ENCODE measurements at places on chromosomes 16 and 17.

DNA sequence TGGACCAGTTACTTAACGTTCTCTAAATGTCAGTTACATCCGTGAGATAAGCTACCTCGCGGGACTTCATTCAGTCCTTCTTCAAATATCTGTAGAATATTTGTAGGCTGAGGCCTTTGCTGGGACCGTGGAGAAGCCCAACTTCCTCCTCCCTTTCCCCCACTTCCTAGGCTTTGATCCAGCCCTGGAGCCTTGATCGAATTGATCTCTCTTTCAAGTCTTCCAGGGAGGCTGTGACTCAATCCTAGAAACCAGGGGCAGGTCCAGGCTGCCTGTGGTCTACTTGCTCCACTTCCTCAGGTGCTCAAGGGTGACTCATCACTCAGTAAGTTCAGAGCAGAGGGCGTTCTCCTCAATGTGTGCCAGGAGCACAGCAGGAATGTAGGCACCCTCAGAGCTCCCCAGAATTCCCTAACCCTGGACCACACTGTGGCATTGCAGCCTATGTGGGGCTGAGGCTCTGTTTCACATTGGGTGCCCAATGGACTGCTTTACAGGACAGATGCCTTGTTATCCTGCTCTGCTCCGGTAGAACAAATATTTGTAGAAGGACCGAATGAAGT, 11.2 kb upstream of the CEP20 start:
- DNase-seq: no peak

DNA sequence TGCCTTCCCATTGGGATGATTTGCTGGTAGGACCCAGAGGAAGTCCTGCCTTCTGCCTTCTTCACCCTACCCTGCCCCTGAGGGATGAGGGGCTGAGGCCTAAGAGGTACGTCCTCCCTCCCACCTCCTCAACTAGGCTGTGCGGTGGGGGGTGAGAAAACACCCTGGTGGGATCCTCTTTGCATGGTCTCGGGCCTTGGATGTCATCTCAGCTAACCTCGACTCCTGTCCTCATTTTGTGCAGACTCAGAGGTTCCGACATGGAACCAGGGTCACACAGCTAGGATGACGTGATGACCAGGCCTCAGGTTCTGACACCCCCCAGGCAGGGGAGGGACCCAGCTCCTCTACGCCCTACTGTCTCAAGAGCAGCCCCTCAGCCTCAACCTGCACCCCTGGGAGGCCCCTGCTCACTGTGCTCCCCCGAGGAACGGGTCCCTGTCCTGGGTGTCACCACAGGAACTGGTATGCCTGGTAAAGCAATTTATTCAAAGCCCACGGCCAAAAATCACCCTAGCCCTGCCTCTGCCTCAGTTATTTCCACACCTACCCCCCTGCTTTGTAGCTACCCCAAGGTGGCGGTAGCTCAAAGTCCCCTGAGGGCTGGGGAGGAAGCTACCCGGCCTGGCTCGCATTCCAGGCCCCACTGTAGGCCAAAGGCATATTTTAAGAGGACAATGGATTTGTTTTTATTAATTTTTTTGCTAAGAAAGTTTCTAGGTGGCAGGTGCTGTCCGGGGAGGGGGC, 17.5 kb downstream of the UNC13D start:
- DNase-seq: no peak

GRCh38 chr17:44760474-44761308, 1.9 kb downstream of the ADAM11 start:
- no peak for DNase-seq

DNA sequence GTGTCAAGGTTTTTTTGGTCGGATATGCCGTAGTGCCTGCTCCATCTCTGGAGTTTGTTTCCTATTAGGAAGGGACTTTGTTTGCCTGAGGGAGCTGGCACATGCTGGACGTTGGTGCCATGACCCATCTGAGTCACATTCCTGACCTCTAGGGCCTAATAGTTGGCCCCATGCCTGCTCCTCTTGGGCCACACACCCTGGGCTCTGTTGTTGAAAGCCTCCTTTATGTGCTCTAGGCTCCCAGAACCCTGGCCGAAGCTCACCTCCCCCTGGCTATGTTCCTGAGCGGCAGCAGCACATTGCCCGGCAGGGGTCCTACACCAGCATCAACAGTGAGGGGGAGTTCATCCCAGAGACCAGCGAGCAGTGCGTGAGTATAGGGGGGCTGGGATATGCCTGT, 18.4 kb downstream of the LIMD2 start:
- DNase-seq: no peak

DNA sequence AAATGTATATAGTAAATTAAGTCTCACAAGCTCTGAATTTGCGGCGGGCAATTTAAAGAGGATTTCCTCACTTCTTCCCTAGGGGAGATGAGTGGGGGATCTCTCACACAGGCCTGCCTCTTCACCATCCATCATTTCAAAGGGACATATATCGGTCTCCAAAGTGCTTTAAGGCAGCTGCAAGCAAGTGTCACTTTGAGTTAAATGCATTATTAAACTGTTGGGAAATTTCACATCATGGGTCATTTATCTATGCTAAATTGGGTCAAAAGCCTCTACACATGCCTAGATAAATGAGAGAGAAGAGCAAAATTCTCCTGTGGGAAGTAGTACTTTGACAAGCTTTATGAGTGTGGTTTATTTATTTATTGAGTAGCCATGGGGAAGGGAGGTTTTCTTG, 1106.1 kb upstream of the GOT2 start:
- DNase-seq: no peak

- no peak for DNase-seq
Observed at GRCh38 chr16:24036614-24037013, 200.8 kb downstream of the PRKCB start.

- no peak for DNase-seq
Observed at GRCh38 chr17:55377671-55378275, 43.9 kb downstream of the MMD start.

- no peak for DNase-seq
Observed at GRCh38 chr16:55434000-55434399, 45.0 kb upstream of the MMP2 start.

GRCh38 chr16:73304008-73304774, 256.3 kb upstream of the ZFHX3 start:
- DNase-seq: no peak

- no peak for DNase-seq
Observed at GRCh38 chr17:72343911-72344310, 223.1 kb downstream of the SOX9 start.

DNA sequence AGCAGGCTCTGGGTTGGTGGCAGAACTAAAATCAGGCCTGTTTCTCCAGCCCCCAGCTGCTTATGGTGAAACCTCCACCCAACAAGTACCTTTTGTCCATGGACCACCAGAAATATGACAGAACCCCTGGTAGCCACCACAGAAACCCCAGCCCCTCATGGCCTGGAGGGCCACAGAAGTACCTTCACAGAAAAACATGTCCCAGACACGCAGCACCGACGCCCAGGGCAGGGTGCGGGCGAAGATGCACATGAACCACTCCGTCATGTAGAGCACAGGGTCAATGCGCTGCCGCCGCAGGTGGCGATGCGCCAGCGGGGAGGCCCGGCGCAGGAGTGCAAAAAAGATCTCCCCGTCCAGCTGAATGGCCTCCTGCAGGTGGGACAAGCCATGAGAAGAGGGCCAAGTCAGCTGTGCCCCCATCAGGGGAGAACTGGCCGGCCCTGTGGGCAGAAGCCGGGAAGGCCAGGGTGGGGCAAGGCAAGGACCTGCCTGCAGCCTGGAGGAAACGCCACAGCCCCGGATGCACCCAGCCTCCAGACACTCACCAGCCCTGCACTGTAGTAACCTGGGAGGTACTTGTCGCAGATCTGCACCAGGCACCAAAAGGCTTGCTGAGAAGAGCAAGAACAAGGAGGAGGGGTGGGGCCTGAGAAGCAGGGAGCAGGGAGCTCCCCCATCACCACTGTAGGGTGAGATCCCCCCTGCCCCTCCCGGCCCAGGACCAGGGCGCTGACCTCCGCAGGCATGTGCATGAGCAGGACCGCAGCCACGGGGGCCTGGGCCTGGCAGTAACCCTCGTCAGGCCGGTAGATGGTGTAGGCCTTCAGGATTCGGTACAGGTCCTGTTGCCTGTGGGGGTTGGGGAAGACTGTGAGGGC, 4.1 kb upstream of the CD2BP2 start:
- no peak for DNase-seq

DNA sequence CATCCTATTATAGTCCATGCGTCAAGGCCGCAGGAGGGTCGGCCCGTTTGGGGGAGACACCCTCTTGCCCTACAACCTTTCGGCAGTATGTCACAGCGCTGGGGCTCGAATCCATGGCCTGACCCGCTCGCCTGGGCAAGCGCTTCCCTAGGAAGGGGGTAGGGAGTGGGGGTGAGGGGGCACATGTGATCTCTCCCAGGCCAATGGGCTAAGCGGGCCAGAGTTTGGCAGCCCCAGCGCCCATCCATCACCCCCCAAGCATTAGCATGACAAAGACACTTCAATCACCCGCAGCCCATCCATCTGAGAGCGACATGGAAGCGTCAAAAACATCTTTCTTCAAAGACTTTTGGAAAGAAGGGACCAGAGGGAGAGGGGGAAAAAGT, at the start of gene HOXB1:
Gene HOXB1 (minus strand): TSS at position 125 of the 386 bp plus-strand sequence. CDS start 107 bp downstream, at position 18.
- DNase-seq: no peak

- no peak for DNase-seq
Observed at GRCh38 chr17:56184650-56185049, 31.4 kb downstream of the ANKFN1 start.

- DNase-seq: no peak
Observed at GRCh38 chr17:55639096-55639495, 83.6 kb downstream of the TMEM100 start.

- DNase-seq: no peak
Observed at GRCh38 chr17:27623614-27624013, 7.4 kb upstream of the LGALS9 start.

DNA sequence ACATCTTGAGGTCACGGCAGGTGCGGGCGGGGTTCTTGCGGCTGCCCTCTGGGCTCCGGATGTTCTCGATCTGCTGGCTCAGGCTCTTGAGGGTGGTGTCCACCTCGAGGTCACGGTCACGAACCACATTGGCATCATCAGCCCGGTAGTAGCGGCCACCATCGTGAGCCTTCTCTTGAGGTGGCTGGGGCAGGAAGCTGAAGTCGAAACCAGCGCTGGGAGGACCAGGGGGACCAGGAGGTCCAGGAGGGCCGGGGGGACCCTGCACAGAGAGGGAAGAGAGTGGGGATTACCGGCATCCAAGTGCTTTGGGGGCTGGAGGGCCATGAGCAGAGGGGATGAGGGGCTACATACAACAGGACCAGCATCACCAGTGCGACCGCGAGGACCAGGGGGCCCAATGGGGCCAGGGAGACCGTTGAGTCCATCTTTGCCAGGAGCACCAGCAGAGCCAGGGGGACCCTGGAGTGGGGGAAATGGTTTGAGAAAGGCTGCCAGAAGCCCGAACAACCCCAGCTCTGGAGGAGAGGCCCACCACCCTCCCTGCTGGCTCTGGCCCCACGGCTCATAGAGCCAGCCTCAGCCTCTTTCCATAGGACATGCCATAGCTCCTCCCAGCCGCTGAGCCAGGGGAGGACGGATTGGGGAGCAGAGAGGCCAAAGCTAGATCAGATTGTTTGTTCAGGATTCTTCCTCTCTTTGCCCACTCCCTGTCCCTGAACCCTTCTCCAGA, 14.6 kb downstream of the COL1A1 start:
- DNase-seq: no peak

DNA sequence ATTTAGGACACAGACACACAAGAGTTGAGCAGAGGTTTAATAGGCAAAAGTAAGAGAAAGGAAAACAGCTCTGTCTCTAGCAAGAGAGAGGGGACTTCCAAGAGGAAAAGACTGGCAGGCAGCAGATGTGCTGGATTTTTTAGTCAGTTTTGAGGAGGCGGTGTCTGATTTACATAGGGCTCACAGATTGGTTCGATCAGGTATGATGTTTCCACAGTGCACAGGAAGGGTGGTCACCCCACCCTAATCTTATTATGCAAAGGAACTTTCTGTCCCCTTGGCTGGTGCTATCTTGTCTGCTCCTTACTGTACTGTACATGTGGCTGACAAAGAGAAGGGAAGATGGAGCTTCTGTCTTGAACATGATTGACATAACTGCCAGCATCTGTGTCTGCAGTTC, 25.3 kb downstream of the BFAR start:
- DNase-seq: no peak

GRCh38 chr17:37698132-37698910, 46.5 kb downstream of the HNF1B start:
- DNase-seq: no peak

DNA sequence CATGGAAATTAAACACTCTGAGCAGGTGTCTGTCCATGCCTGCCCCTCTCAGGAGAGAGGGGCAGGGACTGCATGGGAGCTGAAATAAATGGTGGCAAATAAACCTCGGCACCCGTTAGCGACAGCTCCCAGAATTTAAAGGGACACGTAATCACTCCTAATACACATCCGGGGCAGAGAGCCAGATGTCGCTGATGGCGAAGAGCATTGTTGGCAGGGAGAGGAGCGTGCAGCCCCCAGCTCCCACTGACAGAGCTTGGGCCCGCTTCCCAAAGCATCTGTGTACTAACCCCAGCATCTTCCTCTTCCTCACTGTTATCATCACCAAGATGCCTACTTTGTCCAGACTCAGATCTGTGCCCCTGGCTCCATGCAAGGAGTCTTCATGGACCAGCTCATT, 85.8 kb downstream of the IRX5 start:
- DNase-seq: no peak

GRCh38 chr17:72984926-72985325, 107.6 kb downstream of the SLC39A11 start:
- no peak for DNase-seq

- no peak for DNase-seq
Observed at GRCh38 chr17:8872036-8872704, 4.7 kb upstream of the PIK3R6 start.

GRCh38 chr16:89067677-89068443, 25.8 kb upstream of the ACSF3 start:
- no peak for DNase-seq

DNA sequence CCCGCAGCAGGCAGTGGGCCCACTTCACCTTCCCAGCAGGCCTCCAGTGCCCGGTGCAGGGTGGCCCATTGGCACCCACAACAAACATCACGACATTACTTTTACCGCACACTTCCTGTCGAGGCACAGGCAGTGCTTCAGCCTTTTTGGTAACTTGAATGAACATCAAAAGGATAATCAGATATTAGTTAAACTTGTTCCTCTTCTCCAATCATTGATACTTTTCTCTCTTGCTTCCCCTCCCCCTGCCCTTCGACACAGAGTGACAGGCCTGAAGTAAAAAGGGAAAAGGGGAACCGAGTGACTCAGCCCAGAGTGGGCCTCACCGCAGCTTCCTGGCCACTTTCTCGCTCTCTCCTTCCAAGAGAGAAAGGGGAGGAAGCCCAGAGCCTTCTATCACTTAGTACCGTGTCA, 507.0 kb downstream of the MAF start:
- peak; percentile 7 for DNase-seq

- DNase-seq: no peak
Observed at GRCh38 chr17:1347589-1348323, 52.3 kb downstream of the YWHAE start.

DNA sequence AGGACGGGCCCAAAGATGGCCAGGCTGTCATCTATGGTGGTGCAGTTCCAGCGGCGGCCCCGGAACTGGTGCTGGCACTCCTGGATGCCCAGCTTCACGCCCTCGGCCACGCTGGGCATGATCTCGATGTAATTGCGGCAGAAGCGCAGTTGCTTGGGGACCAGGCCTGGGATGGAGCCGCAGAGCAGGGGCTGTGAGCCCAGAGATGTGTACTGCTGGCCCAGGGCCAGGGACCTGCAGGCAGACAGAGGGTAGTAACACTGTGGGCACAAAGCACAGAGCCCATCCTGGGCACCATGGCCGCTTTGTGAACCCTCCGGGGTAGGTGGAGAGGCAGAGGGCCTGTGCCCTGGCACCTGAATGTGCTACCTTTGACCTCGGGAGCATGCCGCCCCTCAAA, 44.8 kb downstream of the WNT3 start:
- DNase-seq: no peak

- DNase-seq: no peak
Observed at GRCh38 chr17:78781104-78781892, 775 bp downstream of the CYTH1 start.

GRCh38 chr16:5634666-5635180, 537.1 kb upstream of the EEF2KMT start:
- no peak for DNase-seq
